Germinal center (tissue), 1 donor: ENCODE measurements at places on chromosomes 3 and 15.

GRCh38 chr3:137259089-137259488 lies 301.3 kb downstream of the IL20RB start:
- no peak for DNase-seq

- no peak for DNase-seq
Observed at GRCh38 chr3:152860736-152861135, 25.8 kb downstream of the P2RY1 start.

GRCh38 chr15:66785637-66786036 lies 83.6 kb downstream of the SMAD6 start:
- no peak for DNase-seq

GRCh38 chr3:52798376-52798977 lies 3.9 kb downstream of the ITIH3 start:
- no peak for DNase-seq

DNA sequence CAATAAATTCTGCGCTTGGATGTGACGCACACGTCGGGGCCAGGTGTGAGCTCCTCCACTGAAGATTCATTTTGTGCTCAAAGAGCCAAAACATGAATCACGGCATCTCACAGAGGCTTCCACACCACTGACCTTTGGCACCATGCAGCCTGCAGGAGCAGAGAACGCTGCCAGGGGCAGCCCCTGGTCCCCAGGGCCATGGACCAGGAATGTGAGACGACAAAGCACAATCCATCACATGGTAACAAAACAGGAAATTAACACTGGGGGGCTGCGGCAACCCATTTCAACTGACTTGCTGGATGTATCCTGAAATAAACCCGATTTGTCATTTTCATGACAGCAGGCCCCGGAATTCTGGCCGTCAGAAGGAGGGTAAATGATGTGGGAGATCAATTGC lies 167.5 kb upstream of the IGF1R start:
- DNase-seq: no peak

DNA sequence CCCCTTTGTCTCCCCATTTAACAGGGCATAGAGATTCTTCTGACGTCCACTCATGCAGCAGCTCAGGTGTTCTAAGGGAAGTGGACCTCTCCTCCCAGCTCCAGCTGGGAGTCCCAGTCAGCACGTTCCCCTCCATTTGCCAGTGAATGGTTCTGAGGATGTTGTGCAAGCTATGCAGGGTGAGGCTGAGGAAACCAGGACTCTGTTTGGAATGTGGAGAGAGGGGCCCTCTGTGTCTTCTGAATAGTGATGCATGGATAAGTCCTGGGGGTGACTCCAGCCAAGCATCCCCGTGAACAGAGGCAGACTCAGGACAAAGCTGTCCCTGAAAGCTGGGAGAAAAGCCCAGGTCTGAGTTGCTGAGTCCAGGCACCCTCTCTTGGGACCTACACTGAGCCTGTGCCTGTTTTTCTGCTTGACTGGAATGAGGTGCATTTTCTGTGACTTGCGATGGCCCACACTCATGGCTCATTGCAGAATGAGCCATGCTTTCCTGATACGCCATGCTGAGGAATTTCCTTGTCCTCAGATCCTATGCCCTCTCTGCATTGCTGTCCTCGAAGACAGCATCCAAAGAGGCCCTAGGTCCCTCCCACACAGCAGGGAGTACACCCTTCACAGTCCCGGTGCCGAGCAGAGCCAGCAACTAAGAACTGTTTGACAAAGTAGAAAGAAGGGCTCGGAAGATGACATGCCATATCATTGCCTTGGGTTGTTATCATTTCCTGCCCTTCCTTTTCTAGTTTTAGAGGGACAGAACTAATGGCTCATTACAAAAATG lies 185.2 kb downstream of the ATP10A start:
- DNase-seq: no peak

DNA sequence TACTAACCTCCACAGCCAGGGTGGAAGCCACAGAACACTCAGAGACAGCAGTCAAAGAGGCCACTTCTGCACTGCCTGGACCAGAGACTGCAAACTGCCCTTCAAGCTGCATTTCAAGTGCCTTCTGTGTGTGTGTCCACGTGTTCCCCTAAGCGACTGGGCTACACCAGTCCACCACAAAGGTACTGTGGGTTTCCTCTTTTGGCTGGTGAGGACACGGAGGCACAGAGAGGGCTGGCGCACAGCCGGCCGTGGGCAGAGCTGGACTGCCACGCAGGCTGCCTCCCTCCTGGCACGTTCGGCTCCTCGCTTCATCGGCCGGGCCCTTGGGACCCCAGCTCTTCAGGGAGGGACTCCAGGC lies 60.9 kb downstream of the MGLL start:
- DNase-seq: no peak

DNA sequence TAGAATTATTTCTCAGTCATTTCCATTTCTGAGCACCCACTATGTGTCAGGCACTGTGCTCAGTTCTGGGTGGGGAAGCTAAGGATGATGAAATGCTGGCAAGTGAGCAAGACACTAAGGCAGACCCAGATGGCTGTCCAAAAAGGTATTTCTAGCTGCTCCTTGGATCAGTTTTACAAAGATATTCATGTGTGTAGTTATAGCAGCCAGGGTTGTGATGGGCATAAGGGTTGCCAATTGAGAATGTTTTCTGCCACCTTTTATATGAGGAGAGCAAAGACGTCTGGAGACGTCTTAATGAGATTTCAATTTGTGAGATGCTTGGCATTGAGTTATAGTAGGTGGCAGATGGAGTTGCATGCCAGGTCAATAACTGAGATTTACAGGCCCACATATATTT lies 197.1 kb upstream of the RASGRP1 start:
- no peak for DNase-seq

DNA sequence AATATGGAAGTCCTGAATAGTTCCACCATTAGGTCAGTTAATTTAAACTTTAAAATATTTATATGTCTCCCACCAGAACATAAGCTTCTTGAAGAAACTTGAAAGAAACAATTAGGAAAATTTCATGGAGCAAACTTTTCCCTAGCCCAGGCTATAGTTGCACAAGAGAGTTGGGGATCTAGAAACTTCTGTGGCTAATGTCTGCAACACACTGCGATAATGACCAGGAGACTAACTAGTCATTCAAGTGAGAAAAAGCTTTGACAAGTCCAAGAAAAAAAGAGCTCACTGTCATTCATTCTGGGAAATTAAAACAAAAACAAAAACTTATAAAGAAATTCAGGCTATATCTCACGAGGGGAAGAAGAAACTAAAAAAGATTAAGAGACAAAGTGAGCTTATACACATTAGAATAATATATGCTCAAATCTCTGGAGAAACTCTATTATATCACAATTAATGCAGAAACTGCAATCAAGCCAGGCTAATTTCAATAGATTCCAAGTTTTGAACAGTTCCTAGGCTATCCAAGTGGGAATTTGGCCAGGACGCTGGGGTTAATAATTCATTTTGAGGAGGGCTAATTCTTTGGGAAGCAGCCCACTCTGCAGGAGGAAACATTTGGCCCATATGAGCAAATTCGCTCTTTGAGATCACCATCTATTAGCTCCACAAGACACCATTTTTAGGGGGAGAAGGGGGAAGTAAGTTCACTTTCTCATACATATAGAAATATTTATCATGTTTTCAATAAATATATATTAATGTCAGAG lies 134.6 kb downstream of the MEIS2 start:
- DNase-seq: no peak

DNA sequence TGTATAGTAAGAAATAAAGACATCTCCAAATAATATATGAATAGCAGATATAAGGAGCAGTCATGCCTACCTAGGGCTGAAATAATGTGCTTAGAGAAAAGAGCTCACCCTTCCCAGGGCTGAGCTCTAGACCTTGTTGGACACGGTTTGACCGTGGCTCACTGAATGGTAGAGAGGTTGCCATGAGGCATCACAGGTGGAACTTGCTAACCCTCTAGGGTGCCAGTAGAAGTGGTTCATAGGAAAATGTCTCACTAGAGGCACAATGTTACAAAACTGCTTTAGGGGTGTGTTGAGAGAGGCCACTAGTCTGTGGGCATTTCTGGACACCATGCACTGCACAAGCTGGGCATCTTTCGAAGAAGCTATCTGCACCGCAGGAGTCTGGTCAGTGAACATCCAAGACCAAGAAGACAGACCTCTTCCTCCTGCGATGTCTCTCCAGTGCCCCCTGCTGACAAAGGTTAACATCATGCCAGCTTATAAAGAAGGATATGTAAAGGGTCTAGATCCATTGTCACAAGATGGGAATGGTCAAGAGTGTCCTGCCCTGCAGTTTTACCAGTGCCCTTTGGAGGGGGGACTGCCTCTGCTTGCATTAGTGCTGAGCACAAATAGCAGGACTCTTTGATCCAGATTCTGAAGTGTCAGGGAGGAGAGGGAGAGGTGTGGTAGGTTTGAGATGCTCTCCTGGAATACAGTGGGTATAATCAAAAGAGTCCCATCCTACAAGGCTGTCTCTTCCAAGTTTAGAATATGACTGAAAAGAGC lies 266.8 kb downstream of the ZNF385D start:
- DNase-seq: no peak
